Chondrocyte (in vitro differentiated cells): ENCODE measurements at places on chromosomes 12 and 14. TPM values are rescaled to one million over a fixed set of nuclear protein-coding genes. Genes with fewer than 3 reads are reported as not detected.

DNA sequence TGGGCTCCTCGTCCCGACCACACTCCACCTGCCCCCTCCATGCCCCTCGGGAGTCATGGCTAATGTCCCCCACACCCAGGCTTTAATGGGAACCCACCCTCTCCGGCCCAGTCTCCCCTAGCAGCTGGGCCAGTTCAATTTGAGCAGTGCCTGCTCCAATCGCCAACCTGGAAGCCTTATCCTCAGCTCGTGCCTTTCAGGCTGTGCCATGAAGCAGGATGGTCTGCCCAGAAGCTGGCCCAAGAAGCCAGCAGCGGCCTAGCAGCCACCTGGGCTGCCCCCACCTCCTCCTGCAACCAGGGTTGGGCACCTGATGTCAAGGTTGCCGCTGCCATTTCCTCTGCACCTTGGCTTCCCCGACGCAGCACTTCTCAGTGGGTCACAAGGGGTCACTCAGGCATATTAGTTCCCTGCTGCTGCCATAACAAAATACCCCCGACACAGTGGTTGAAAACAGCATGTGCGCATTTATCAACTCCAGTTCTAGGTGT lies 2.3 kb upstream of the CLBA1 start:
- H3K4me1 ChIP-seq = peaks cover 27% of the 10 kb centered on the region
- no peaks in the 10 kb centered on the region for H3K27me3 ChIP-seq
- no peak for DNase-seq
- H3K36me3 ChIP-seq = no peaks in the 10 kb centered on the region
- H3K27ac ChIP-seq = no peak overlapping the region

- no peaks in the 10 kb centered on the region for H3K4me1 ChIP-seq
- H3K27ac ChIP-seq = no peak overlapping the region
- no peak for DNase-seq
- H3K27me3 ChIP-seq = no peaks in the 10 kb centered on the region
Measured at GRCh38 chr12:33587354-33587753, 147.7 kb upstream of the SYT10 start.

GRCh38 chr14:103871596-103872480 lies 24.5 kb upstream of the PPP1R13B start:
- H3K4me1 ChIP-seq = no peaks in the 10 kb centered on the region
- H3K27ac ChIP-seq = no peak overlapping the region
- H3K4me3 ChIP-seq = no peak overlapping the region
- H3K27me3 ChIP-seq = no peaks in the 10 kb centered on the region
- DNase-seq = no peak

DNA sequence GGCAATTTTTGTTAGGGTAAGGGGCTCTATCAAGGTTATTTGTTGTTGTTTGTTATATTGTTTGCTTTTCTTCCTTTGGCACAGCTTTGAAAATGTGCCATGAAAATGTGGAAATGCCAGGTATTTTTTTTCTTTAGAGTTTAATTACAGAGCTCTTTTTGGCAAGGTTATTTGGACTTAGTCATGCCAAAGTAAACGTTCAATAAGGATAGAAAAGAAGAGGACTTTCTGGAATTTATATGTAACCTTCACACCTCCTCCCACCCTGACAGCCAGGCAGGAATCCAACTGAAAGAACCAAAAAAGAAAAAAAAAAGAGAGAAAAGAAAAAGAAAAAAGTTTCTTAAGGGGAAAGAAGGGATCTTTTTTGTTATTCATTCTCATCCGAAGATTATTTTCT lies 217.8 kb downstream of the KITLG start:
- H3K4me3 ChIP-seq = no peak overlapping the region
- H3K36me3 ChIP-seq = no peaks in the 10 kb centered on the region
- H3K27me3 ChIP-seq = no peaks in the 10 kb centered on the region
- no peak for DNase-seq
- peaks cover 27% of the 10 kb centered on the region for H3K4me1 ChIP-seq
- no peak overlapping the region for H3K27ac ChIP-seq

GRCh38 chr12:117127933-117128823 lies 29.0 kb upstream of the TESC start:
- no peaks in the 10 kb centered on the region for H3K36me3 ChIP-seq
- no peak overlapping the region for H3K4me3 ChIP-seq
- H3K27ac ChIP-seq = no peak overlapping the region
- H3K4me1 ChIP-seq = peaks cover 9% of the 10 kb centered on the region

Gene ANKRD13A
- 34.8 to 37.6 TPM (median 37.6 TPM) in 3 replicates for total RNA-seq

Gene CLEC4A
- total RNA-seq = 0.65 to 1.1 TPM (median 0.99 TPM) in 3 replicates

Gene ACOT6
- not detected in 3 replicates for total RNA-seq
